ENCODE measurements at places on chromosomes 6 and 20.

DNA sequence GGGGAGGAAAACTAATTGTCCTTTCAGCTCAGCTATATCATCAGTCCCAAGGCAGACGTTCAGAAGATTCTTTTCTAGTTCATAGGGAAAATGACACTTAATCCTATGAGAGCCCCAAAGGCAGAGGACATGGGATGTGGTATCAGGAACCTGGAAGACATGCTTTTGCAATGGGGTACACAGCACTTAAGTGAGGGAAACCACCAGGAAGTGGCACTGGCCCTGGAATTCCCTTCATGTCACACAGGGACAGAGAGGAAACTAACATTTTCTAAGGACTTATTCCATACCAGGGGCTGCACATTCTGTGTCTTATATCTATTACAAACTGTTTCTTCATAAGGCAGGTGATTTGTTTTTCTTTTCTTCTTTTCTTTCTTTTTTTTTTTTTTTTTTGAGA lies 28.2 kb downstream of the VPS52 start:
- DNase-seq: no peak

GRCh38 chr20:49395183-49395582 lies 87.3 kb downstream of the KCNB1 start:
- DNase-seq: no peak

GRCh38 chr6:13711324-13711732 lies 307 bp downstream of the RANBP9 start:
- no peak for DNase-seq

- no peak for DNase-seq
Observed at GRCh38 chr20:23092384-23092756, 6.2 kb upstream of the CD93 start.

DNA sequence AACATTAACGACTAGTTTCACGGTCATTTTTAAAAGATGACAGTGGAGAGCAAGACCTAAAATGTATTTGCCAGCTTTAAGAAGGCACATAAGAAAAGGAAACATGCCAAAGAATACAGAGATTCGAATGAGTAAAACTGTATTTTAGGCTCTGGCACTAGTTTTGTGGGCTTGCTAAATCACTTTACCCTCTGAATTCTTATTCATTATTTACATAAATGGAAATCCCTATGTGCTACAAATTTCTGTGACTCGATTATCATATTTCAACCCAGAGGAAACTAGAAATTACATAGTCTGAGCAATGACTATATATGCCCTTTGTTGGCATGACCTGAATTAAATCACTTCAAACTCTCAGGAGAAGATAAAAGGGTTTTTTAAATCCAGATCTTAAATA lies 441.7 kb upstream of the RNF217 start:
- no peak for DNase-seq

DNA sequence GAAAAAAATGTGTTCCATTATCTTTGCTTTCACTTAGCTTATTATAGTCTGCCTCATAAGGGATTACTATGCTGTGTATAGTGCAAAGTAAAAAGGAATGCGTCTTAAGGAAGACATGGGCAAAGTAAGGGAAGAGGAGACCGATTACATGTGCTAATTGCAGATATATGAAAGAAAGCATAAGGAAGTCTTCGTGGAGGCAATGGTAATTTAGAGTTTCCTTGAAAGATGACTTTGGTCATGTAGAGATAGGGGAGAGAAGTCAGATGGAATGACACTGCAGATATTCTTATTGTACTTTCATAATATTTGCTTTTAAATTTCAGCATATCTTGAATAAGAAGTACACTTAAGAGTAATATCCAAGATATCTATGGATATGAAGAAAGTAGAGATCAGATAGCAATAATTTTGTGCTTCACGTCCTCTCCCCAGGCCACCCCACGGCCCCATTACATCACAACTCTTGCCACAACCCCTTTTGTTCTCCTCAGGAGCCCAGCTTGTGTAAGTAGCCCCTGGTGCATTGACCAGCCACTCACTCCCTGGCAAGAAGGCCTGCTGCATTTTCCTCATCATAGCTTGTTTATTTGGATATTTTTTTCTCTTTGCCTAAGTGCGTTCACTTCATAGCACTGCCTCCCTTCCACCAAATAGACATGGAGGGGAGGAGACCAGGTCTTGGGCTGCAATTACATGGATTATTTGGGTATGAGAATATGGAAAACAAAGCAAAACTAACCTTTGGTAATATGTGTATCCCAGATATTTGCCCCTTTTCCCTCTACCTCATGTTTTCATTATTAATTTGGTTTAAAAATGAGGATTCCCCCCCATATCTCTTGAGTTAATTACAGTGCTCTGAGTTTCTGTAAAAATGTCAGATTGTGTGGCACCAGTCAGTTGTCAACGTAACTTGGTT lies 30.7 kb upstream of the COL10A1 start:
- no peak for DNase-seq

GRCh38 chr6:85452441-85452881 lies 2.6 kb downstream of the NT5E start:
- no peak for DNase-seq

DNA sequence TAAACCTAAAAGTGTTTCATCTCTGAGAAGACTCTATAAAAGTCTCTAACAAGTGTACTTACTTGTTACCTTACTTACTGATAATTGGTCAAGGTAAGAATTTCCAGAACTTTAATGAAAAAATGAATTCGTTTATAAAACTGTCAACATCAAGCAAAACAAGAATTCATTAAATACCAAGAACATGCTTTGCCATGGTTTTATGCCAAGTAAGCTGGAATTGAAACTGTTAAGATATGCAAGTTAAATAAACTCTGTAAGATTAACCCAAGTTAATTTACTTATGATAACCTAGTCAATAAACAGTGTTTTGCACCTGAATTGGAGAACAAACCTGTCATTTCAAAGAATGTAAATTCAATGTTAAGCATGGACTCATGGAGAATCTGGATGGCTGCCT lies 17.1 kb upstream of the DEFB113 start:
- DNase-seq: no peak

GRCh38 chr6:53984581-53984980 lies 126.7 kb upstream of the MLIP start:
- DNase-seq: no peak

DNA sequence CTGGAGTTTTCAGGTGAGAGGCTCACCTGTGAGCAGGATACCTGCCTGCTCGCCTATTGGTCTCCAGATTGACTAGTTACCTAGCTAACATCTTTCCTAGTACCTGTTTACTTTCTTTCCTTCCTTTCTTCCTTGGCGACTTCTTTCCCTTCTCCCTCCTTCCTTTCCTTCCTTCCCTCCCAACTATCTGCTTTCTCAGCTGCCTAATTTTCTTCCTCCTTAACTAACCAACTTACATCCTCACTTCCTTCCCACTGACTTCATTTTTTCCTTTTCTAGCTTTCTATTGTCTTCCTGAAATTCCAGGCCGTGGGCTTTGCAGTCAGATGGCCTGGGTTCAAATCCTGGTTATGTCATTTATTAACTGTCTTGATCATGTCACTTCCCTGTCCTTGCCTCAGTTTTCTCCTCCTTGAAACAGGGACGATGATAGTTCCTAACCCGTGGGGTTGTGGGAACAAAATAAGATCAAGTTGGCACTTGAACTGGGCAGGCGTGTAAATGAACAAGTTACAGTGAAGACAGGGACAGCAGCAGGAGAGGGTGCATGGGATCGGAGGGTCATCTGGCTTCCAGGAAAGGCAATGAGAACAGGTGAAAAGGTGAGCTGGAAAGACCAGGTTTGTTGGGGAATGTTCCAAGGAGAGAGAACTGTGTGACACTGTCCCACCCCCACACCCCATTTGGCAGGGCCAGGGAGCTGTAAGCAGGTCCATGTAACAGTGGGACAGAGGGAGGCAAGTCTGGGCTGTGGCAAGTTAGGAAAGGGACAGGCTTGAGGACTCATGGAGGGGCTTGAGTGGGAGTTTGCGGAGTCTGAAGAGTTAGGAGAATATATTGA lies 540 bp downstream of the SGK2 start:
- DNase-seq: no peak

DNA sequence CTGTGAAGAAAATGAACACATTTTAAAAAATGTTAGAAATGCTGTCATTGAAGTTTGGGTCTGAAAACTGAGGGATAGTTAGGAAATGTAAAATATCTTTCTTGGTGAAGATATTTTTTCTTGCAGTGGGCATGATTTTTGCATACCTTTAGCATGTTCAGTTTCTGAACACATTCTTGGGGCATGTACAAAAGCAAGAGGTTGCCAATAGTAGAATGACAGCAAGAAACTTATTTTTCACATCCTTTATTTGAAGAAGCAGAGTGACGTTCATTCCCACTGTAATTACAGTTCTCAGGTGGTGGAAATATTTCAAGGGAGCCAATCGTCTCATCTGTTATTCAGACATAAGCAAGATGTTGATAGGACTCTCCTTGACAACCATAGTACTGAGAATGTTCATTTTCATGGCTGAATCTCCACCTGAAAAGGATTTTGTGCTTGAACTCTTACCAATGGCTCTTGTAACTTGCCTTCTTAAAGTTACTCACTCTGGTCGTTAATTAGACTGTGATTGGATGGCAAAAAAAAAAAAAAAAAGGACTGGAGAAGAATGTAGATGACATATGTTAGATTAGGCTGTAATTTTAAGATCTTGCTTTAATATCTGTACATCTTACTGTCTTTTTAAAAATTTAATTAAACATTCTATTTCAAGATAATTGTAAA lies 74.4 kb downstream of the DOK5 start:
- DNase-seq: no peak

DNA sequence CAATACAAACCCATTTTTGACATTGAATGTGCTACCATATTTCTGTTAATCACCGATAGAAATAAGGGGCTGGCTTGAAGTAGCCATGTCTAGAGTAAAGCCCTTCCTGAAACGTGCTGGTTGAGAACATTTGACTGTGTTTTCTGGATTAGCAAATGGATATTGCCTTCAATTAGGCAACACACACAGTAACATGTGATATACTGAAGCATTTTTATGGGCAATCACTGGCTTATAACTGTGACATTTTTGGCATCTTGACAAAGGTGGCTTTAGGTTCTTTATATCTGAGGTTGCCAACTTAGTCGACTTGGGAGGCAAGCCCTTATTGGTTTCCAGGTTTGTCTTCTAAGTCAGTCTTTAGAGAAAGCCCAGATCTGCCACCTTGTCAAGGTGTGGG lies 292.9 kb downstream of the BTBD3 start:
- no peak for DNase-seq

GRCh38 chr20:25160897-25161296 lies 34.6 kb upstream of the ENTPD6 start:
- DNase-seq: no peak

GRCh38 chr6:37029249-37029971 lies 24.0 kb downstream of the FGD2 start:
- DNase-seq: no peak

DNA sequence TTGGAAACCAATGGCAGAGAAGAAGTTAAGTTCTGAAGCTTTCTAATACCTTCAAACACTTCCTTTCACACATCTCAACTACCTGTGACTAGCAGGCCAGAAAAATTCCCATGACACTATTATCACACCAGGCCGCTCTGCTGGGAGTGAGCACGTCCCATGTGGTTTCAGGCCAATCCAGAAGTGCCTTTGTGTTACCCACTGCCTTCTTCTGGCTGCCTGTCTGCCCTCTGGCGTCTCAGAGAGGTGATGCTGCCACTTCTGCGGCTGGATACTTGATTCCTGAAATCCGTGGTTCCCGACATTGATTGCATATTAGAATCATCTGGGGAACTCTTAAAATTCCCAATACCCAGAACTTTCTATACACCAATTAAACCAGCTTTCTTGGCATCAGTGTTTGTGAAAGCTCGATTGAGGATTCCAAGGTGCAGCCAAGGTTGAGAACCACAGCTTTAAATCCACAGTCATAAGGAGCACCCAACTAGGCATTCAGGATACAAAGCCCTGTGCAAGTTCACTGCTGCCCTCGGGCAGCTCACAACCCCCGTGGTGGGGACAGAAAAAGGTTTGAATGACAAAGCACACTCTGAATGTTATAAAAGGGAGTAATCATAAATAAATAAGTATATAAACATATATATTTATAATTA lies 65.6 kb downstream of the STMND1 start:
- DNase-seq: no peak

DNA sequence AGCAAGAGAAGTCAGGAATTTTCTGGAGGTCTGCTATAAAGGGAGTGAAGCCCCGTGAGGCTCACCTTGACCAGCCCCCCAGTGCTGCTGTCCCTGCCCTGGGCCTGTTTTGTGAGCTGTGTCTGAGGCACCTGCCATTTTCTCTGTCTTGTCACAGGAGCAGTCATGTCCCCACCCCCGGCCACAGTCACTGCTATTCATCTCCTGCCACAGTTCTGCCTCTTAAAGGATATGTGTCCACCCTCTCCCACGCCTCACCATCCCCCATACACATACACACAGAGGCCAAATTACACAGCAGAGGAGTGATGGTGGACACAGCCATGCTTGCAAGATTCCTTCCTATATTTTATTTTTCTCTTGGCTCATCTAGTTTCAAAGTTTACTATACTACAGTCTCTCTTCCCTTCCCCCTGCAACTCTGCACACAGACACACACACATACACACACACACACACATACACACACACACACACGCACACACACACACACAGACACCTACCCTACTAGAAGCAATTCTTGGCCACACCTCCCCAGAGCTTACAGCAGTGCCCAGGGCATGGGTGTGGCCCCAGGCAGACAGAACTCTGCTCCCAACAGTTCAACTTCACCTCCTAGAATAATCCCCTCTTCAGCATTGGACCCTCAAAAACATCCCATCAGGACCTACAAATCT lies 68.7 kb upstream of the TAB2 start:
- DNase-seq: no peak

DNA sequence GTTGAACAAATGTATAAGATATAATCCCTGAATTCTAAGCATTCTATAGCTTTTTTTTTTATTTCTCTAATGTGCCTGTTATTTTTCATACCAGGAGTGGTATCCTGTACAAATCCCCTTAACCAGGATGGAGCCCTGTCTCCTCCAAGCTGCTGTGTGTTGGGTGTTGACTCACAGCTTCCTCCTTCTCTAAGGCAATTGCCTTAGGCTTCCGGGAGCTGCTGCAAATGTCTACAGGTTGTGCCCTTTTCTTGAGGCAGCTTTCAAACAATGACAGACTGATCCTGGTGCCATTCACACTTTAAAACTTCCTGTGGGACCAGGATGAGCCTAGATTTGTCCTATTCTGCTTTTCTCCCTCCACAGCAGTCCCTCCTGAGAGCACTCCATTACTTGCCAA lies 173.2 kb downstream of the BTBD3 start:
- no peak for DNase-seq

GRCh38 chr6:43734294-43734665 lies 35.7 kb upstream of the VEGFA start:
- no peak for DNase-seq

- DNase-seq: no peak
Observed at GRCh38 chr6:117771403-117771802, 96.1 kb downstream of the NUS1 start.

GRCh38 chr6:23587582-23587981 lies 538.4 kb upstream of the NRSN1 start:
- no peak for DNase-seq

Data from stimulated activated CD8-positive, alpha-beta memory T cell treated with anti-CD3 and anti-CD28 coated beads, Interleukin-7, amount 100 ng/mL, for 24 hours (primary cell).